HS-27A (cell line): ENCODE measurements at places on chromosomes 16 and 17.

DNA sequence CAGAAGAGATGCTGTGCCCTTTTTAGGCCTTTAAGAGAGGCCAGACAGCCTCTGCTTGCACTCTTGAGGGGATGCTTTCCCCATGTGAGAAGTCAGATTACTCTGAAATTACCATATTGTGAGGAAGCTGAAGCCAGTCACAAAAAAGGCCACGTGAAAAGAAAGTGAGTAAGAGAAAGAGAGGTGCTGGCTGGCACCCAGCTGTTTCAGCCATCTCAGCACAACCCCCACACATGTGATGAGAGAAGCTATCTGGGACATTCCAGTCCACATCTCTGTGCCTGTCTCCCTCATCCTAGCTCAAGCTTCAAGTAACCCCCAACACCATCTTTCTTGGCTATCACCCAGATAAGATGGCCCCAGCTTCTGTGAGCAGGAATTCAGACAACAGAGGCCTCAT is 131.4 kb downstream of the HS3ST2 start:
- DNase-seq = no peak

- no peak for DNase-seq
Observed at GRCh38 chr17:29140631-29141513, 39.3 kb downstream of the MYO18A start.

GRCh38 chr17:55677446-55677845 is 45.2 kb downstream of the TMEM100 start:
- DNase-seq = no peak

GRCh38 chr17:72952641-72953315 is 139.7 kb downstream of the SLC39A11 start:
- no peak for DNase-seq

- DNase-seq = no peak
Observed at GRCh38 chr16:10114409-10114808, 67.8 kb downstream of the GRIN2A start.

- no peak for DNase-seq
Observed at GRCh38 chr16:20617271-20617670, 41.1 kb upstream of the ACSM2B start.

DNA sequence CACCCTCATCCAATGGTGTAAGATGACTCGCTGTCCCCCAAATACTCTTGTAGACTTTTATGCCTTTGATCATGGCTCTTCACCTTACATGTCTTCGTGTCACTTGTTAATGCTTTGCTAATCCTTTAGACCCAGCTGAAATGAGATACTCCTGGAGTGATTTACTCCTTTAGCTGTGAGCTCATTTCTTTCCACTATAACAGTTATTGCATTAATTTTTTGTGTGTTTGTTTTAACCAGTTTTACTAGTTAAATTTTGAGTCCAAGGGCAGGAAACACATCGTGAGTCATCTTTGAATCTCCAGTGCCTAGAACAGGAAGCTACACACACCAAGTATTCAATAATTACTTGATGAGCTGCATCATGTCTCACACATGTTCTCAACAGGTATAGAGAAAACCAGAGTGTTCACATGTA is 6.5 kb upstream of the CTCF start:
- no peak for DNase-seq

- no peak for DNase-seq
Observed at GRCh38 chr17:74742153-74742515, 5.1 kb downstream of the RAB37 start.

DNA sequence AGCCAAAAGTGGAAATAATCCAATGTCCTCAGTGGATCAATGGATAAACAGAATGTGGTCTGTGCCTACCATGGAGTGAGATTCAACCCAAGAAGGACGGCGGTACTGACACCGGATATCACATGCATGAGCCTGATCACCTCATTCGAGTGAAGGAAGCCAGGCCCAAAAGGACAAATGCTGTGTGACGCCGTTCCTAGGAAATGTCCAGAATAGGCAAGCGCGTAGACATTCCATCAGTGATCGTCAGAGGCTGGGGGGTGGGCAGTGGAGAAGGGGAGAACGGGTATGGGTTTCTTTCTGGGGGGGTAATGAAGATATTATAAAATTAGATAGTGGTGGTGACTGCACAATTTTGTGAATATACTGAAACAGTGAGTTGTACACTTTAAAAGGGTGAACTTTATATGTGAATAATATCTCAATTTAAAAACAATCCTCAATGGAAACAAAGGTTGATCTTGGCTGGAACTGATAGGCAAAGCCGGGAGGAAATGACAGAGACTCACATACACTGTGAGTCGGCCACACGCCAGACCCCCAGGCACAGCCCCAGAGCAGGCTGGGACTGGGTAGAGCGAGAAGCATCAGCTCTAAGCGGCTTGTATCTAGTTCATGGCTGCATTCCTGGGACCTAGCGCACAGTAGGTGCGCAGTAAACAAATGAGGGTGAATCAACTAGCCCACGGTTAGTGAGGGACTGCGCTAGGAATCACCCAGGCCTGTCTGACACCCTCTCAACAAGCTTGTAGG is 3.5 kb downstream of the DBNDD1 start:
- no peak for DNase-seq

DNA sequence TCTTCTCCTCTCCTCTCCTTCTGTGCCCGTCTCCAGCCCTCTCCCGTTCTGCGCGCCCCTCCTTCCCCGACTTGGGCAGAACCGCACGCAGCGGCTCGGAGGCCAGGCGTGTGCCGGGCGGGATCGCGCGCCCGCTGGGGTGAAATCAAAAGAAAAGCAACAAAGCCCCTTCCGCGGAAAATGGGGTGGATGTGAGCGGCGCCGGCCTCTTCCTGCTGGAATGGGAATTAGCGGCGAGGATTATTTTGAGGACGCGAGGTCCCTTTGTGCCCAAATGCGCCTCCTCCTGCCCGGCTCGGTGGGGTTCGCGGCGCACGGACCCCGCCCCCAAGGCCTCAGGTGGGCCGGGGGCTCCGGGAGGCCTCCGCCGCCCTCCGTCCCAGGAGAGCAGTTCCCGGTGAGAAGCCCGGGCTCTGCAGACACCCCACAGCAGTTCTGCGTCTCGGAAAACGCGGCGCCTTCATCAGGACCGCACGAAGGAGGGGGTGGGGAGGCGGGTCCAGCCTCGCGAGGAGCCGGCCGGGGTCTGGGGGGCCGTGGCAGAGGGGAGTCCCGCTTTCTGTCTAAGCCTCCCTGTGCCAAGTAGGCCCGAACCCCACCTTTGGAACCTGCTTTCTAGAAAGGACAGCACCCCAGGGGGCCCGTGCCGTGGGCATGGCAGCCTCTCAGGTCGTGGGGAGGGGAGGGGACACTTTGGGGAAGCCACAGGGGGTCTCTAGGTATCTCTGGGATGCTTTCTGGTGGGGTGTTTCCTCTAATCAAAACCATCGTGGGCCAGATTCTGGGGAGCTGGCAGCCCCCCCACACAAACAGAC is 91.0 kb upstream of the CBX4 start:
- no peak for DNase-seq

DNA sequence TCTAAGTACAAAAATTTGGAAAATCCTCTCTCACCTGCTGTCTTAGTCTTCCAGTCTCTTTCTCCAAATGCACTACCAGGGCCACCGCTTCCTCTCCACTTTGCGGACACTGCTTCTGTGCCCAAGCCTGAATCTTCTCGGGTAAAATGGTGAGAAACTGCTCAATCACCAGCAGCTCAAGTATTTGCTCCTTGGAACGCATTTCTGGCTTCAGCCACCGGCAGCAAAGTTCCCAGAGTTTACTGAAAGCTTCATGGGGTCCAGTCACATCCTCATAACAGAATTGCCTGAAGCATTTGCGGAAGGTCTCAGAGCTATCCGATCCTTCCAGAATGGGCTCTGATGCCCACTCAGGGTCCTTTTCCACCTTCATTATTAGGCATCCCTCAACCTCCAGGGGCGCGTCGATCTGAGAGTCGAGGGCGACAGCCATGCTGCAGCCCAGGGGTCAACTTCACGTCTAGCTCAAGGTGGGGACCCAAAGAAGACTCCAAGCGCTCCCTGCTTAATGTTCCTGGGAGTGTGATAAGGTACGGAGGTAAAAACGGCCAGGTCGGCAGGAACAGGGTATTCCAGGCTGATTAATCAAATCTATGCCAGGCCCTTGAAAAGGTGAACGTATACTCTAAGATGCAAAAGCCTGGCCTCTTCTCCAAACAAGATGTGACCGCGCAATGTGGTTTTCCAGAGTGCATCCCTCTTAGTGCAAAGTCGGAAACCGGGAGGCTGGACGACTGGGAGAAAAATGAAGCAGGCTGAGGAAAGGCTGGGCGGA is 763 bp downstream of the ZKSCAN2 start:
- DNase-seq = no peak

GRCh38 chr17:12994341-12995074 is 23.3 kb downstream of the ELAC2 start:
- no peak for DNase-seq

GRCh38 chr17:10875430-10875851 is 37.6 kb upstream of the PIRT start:
- no peak for DNase-seq

GRCh38 chr17:32007463-32008298 is 498 bp downstream of the LRRC37B start:
- DNase-seq = no peak

DNA sequence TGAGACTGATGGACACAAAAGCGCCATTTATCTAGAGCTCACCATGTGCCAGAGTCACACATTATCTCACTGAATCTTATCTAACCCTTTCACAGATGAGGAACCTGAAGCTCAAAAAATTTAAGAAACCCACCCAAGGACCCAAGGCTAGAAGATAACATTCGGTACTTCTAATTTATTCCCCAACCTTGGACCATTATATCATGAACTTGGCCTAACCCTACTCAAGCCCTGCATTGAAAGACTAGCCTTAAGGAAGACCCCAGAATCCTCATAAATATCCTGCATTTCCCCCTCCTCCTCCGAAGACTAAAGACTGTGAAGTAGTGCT is 548 bp upstream of the DYNC1LI2 start:
- DNase-seq = no peak

DNA sequence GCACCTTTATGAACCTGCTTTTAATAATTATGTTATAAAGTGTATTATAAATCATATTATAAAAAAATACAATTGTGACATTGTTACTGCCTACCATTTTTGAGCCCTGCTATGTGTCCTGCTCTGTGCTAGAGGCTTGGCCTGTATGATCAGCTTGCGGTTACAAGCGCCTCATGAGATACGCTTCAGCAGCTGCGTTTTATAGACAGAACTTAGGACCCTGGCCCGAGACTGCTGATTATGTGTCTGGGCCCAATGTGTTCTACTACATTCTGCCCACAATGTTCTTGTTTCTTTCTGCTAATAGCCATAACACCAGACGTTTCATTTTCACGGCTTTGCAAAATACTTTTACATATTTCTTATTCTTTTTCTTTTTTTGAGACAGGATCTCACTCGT is 395.8 kb downstream of the SLC39A11 start:
- DNase-seq = no peak

DNA sequence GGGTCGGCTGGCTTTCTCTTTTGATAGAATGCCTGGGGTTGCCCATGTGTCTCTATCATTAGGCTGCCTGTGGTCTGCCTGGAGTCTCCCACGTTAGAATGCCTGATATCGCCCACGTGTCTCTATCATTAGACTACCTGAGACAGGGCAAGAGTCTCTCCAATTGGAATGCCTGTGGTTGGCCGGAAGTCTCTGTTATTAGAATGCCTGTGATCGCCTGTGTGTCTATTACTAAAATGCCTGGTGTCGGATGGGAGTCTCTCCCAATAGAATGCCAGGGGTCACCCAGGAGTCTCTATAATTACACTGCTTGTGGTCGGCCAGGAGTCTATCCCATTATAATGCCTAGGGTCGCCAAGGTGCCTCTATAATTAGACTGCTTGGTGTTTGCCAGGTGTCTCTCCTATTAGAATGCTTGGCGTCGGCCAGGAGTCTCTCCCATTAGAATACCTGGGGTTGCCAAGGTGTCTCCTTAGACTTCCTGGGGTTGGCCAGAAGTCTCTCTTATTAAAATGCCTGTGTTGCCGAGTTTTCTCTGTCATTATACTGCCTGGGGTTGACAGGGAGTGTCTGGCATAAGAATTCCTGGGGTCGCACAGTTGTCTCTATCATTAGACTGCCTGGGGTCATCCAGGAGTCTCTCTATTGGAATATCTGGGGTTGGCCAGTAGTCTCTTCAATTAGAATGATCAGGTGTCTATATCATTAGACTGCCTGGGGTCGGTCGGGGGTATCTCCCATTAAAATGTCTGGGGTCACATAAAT is 2272.8 kb downstream of the TP53TG3F start:
- no peak for DNase-seq

DNA sequence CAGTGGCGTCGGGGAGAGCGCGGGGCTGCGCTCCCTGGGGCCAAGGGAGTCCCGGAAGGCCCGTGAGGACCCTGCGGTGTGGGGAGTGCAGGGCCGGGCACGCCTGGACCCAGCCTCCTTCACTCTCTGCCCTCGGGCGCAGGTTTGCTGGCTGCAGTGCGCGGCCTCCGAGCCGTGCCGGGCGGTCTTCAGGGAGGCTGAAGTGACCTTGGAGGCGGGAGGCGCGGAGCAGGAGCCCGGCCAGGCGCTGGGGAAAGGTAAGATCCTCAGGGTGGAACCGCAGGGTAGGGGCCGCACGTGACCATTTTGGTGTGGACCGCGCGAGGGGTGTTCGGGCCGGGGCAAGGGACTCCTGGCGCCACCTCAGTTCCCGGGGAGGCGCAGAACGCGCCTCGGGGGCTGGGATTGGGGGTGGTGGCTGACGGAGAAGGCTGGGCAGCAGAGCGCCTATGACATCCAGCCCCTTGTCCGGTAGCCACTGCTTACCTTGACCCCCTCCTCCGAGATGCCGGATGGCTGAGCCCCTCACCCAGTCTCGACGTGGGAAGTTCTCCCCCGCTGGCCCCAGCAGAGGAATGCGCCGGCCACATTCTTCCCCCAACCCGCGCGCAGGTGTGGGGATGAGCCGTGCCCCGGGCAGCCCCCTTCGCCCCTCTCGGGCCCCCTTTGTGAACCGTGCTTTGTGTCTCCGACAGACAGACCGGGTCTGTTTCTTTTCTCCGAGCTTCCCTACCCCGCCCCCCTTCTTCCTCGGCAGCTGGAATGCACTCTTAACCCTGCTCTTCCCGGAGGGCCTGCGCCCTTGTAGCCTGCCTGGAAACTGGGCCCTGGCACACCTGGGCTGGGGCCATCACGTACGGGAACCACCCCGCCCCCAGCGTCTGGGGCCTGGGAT is 631 bp downstream of the CDH3 start:
- DNase-seq = no peak

DNA sequence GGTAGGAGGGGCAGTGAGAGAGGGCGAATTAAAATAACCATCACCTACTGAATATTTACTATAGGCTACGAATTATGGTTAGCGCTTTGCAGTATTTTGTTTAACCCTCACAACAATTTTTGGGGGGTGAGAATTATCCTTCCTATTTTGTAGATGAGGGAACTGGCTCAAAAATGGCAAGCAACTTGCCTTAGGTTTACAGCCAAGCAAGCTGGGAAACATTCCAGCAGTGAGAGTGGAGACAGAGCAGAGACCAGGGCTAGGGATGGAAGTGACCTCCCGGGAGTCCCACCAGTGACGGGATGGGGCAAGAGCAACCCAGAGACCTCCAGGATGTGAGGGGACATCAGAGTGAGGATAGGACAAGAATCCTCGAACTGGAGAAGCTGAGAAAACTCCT is 352 bp upstream of the VMO1 start:
- DNase-seq = no peak

GRCh38 chr17:6279659-6280058 is 155.3 kb downstream of the AIPL1 start:
- no peak for DNase-seq
